ENCODE measurements at places on chromosomes 3 and 15.

DNA sequence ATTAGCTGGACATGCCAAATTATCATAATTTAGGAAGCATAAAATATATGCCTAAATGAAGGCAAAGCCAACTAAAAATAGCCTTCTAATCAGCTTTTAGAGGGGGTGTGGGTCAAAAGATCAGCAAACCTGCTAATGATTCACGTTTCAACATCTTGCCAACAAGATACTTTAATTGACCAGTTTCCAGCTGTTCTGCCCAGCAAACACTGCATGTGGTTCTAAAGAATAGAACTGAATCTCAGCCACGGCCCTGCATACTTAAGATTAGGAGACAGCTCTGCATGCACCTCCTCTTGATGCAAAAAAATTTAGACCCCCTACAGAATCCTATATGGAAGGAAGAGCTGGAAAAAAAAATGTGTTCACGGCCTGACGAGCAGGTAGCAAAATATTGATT lies 500.5 kb downstream of the TBL1XR1 start:
- DNase-seq, result no peak

GRCh38 chr3:180804916-180805315 lies 107.6 kb upstream of the FXR1 start:
- DNase-seq, result peak; percentile 43

- peak; percentile 94 for DNase-seq
Measured at GRCh38 chr3:155497930-155498647, 204.6 kb upstream of the STRIT1 start.

GRCh38 chr3:122928396-122929187 lies 99.0 kb downstream of the SEMA5B start:
- no peak for DNase-seq

- peak; percentile 40 for DNase-seq
Measured at GRCh38 chr3:185960522-185961288, 22.9 kb upstream of the TRA2B start.

- no peak for DNase-seq
Measured at GRCh38 chr15:94322141-94322540, 90.8 kb downstream of the MCTP2 start.

- no peak for DNase-seq
Measured at GRCh38 chr3:108608750-108609149, 19.2 kb downstream of the DZIP3 start.

DNA sequence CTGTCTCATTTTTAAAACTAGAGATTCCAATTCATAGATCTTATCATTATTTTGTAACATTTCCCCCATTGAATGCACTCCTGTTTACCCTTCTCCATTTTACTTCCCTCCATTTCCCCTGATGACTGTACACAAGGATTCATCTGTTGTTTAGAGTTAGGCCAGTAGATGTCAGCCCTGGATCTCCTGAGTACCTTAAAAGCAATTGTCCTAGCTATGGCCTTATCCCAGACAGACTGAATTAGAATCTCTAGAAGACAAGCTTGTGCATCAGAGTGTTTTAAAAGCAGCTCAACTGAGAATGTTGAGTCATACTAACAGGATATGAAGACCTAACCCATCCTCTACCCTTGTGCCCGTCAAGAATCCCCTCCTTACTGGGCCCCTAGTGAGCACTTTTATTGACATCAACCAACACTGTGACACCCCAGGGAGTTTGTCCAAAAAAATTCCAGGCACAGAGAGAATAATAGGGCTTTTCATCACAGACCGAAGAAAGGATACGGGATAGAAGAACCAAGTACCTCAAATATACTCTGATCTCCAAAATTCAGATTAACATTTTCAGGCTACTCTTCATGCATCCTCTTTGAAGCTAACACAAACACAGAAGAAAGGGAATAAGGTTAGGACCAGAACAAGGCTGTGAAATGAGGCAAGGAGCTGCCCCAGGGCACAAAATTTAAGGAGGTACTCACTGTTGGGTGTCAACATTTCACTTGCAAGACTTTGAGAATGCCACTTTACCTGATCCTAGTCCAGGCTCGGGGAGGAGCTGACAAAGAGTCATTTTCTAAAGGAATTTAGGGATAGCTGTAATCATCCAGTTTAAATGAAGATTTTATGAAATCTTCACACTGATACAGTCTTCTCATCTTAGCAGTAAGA lies 17.1 kb downstream of the ZBED2 start:
- peak; percentile 92 for DNase-seq

DNA sequence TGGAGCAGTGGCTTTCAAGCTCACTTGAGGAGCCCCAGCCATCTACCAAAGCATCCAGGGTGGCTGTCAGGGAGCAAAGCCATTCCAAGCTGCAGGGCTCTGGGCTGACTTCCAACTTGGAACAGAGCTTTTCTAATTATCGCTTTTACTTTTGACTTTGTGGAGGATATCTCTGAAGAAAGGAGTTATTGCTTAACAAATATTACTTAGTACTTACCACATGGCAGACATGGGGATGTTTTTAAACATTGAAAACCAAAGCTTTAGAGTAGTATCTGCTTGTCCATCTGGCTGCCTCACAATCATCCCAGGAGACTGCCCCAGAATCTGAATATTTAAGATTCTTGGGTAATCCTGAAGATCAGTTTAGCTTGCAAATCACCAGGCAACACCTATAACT lies 8.9 kb downstream of the TAGLN3 start:
- DNase-seq, result no peak

DNA sequence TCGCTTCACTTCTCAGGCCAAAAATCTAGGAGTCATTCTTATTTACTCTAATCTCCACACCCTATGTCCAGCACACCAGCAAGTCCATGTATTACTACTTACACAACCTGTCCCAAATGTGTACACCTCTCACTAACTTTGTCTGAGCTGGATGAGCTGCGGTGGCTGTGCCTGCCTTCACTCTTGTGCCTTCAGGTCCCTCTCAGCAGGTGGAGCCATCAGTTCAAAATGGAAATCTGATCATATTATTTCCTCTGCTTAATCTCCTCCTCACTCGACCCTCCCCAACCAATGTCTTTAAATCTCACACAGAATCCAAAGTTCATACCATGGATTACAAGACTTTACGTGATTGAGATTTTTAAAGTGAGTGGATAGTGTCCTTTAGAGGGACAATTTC lies 82.8 kb downstream of the SSR3 start:
- DNase-seq, result no peak

GRCh38 chr3:13518516-13518953 lies 30.4 kb upstream of the FBLN2 start:
- DNase-seq, result no peak

DNA sequence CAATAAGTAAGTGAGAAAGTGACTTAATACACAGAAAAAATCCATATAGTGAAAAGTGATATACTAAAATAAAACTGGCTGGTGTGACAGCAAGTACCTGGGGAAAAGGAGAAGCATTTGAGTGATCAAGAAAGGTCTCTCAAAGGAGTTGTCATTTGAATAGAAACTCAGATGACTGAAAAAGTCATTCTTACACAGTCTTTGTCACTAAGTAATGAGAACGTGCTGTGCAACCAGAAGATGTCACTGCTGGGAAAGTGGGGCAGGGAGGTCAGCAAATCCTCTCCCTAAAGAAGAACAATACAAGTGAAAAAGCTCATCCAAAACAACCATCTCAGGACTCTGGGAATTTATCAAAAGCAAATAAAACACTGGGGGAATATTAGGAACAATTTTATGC lies 317.5 kb upstream of the TRIM42 start:
- no peak for DNase-seq

- DNase-seq, result peak; percentile 91
Measured at GRCh38 chr15:39140060-39140604, 440.7 kb upstream of the THBS1 start.

- DNase-seq, result no peak
Measured at GRCh38 chr3:122681284-122681973, 790 bp downstream of the PARP14 start.

GRCh38 chr3:78174821-78175220 lies 1134.9 kb downstream of the ROBO2 start:
- no peak for DNase-seq

DNA sequence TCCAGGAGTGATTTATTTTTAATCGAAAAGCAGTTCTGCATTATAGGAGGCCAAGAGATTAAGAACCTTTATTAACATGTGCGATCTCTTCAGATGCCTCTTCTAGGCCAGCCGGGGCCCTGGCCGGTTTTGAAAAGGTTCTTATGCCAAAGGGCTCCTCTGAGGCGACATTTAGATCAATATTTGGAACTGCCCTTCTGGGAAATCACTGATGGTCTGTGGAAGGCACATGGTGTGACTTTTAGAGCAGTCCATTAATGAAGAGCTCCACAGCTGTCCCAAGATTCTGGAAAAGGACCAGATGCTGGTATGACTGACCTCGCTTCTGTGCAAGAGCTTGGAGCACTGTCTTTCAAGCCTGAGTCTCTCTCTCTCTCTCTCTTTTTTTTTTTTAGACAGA lies 19.7 kb downstream of the MGLL start:
- DNase-seq, result no peak

DNA sequence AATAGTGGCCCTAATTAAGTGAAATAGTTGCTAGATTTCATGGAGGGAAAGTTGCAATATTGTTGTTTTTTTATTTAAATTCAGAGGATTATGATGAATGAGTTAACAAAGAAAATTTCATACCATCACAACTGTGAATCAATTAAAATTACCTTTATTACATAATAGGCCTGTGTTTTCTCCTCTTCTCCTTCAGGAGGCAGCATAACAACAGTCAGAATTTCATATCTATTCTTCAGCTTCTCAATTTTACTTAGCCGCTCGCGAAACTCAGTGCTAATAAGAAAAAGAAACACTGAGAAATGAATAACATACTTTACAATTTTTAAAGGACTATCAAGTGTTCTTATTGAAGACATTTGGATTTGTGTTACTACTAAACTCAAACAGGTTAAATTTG lies 29.4 kb downstream of the TTC14 start:
- no peak for DNase-seq

DNA sequence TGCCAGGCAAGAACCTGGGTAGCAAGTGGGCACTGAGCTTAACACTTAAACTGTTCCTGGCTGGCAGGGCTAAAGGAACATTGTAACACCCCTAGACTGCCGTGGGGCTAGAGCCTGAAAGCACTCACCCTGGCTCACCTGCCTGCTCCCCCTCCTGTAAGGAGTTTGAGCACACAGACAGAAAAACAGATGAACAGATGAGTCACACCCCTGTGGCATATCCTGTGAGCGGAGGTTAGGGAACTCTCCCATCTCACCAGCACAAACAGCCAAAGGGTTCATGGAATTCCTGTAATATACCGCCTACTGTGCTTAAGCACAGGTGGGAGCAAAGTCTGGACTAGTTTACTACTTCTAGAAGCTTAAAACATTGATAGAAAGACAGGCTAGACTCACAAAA lies 300.1 kb downstream of the ROBO1 start:
- DNase-seq, result peak; percentile 78

DNA sequence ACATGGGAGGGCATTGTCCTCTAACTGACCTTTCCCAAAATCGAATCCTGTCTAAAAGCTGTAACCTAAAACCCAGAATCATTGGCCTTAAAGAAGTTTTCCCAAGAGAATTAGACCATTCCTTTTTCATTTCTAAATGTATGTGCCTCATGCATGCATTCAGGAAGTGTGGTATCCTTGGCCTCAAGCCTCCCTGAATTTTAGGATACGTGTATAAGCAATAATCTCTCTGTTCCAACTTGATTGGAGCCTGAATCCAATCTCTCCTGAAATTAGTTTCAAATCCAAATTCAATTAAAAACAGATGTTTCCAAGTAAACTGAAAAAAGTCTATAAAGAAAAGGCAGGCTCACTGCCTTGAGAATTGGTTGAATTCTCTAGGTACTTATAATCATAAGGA lies 86.0 kb upstream of the VEPH1 start:
- no peak for DNase-seq

- DNase-seq, result no peak
Measured at GRCh38 chr3:130692455-130692854, 54.2 kb downstream of the PIK3R4 start.

- peak; percentile 77 for DNase-seq
Measured at GRCh38 chr15:38035701-38036100, 101.3 kb downstream of the TMCO5A start.

DNA sequence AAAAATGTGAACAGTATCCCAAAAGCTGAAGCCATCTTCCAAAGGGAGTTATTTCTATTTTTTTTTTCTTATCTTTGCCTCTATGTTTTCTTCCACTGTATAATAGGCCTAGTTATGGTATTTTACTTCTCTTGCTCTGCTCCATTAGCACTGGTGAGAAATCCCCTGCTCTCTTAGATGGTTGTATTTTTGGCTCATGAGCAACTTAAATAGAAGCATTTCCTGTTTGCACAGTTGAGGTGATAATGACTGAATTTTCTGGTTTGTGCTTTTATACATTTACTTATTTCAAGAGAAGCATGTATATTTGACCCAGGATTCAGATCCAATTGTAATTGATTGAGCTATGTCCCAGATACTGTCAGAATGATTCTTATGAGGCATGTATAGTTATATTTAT lies 61.6 kb upstream of the CD200R1L start:
- no peak for DNase-seq

DNA sequence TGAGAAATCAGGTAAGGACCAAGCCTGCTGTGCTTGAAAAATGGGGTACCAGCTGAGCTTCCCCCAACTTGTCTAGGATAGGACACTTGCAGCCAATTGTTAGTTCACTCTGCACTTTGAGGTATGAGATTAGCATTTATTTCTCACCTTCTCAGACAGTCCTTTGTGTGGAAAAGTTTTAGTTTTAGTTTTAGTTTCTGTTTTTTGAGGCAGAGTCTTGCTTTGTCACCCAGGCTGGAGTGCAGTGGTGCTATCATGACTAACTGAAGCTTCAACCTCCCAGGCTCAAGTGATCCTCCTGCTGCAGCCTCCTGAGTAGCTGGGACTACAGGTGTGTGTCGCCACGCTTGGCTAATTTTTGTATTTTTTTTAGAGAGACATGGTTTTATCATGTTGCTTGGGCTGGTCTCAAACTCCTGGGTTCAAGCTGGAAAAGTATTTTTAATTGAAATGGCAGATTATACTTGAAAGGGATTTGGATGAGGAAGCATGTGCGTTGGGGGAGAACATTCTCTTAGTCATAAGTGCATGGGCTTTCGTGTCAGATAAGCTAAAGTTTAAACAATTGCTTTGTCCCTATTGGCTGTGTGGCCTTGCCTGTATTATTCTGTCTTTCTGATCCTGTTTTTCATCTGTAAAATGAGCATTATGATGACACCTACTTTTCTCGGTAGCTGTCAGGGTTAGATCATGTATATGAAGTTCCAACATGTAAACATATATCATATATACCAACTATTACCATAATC lies 25.2 kb upstream of the CCK start:
- DNase-seq, result no peak

- DNase-seq, result no peak
Measured at GRCh38 chr3:38617137-38617536, 32.4 kb downstream of the SCN5A start.

DNA sequence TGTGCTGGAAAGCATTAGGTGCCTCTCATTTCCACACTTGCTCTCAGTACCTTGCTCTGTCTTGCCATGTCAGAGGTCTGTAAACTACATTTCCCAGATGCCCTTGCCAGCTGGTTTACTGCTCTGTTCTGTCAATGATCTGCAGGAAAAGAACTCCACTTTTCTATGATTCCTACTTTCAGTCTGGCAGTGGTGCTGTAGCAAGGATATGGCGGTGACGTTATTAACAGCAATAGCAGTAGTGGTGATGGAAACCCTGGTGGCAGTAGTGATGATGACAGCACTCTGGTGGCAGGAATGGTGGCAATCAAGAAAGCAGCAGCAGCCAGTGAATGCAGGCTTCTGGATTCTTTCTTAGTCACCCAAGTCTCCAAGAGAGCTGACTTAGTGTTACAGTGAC lies 665.2 kb downstream of the DIPK2A start:
- DNase-seq, result peak; percentile 17
